GM12864 (cell line): ENCODE measurements at places on chromosomes 4 and X.

DNA sequence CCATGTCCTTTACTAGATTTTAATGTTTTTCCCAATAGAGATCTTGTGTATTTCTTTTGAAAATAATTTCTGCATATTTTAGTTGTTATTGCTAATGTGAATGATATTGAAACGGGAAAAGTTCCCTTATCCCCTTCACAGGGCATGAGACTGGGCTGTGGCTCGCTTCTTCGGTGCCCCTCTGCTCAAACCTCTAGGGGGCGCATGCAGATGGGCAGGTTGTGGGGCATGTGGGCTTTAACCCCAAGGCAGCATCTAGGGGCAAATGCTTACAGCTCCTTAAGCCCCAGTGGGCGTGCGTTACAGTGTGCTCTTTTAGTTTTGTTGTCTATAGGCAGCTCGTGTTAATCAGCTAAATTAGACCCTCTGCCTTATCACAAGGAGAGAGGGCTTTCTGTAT, 194.7 kb downstream of the OPHN1 start:
- no peak for DNase-seq

DNA sequence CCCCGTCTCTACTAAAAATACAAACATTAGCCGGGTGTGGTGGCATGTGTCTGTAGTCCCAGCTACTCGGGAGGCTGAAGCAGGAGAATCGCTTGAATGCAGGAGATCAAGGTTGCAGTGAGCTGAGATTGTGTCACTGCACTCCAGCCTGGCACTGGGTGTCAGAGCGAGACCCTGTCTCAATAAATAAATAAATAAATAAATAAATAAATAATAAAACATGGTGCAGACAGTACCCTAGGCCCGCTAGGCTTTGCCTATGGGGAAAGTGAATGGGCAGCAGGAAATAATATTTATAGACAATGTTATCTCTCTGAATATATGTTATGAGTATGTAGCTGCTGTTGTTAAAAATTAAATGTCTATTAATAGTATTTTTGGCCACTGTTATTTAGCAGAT, 130.4 kb downstream of the LARP7 start:
- no peak for DNase-seq

DNA sequence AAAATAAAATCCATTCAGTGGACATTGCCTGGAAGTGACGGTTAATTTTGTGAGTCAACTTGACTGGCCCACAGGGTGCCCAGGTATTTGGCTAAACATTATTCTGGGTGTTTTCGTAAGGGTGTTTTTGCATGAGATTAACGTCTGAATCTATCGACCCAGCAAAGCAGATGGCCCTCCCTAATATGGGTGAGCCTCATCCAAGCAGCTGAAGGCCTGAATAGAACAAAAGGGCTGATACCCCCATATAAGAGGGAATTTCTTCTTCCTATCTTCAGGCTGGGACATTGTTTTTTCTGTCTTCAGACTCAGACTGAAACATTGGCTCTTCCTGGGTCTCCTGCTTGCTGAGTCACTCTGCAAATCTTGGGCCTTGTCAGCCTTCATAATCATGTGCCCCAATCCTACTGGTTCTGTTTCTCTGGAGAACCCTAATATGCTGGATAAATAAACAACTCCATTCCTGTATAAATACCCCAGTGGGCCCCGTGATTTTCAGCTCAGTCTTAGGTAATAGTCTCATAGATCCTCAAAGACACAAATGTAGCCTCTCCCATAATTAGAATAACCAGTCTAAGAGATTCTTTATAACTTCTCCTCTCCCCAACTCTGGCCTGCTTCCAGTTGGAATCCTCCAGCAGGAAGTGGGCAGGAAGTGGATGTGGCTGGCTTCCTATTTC, 33.1 kb upstream of the DDX3X start:
- DNase-seq, result no peak

DNA sequence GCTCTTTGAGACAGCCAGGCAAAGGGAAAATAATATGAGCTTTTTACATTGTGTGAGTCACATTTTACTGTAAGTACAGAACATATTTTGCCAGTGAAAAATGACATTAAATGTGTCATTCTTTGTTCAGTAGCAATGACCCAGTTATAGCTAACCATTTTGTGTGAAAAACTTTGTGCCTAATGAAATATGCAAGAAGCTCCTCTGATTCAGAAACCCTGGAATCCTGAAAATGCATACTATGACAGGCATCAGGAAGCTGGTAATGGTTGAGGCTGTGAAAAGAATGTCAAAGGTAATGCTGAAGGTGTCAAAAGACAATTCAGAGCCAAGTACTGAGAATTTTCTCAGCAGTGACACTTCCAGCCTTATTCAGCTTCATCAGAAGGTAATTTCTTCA, 549.5 kb upstream of the SMIM31 start:
- no peak for DNase-seq

- no peak for DNase-seq
These were observed 160.0 kb upstream of the NAP1L5 start for GRCh38 chr4:88857588-88857987.

GRCh38 chr4:25513814-25514213, 136.8 kb downstream of the ANAPC4 start:
- DNase-seq, result no peak

GRCh38 chr4:98611677-98612317, 46.6 kb downstream of the TSPAN5 start:
- DNase-seq, result no peak

GRCh38 chrX:49247916-49248811, 12.9 kb downstream of the CCDC22 start:
- no peak for DNase-seq

GRCh38 chr4:5678977-5679376, 29.4 kb downstream of the EVC2 start:
- no peak for DNase-seq

GRCh38 chr4:123102897-123103471, 180.6 kb upstream of the NUDT6 start:
- DNase-seq, result no peak

DNA sequence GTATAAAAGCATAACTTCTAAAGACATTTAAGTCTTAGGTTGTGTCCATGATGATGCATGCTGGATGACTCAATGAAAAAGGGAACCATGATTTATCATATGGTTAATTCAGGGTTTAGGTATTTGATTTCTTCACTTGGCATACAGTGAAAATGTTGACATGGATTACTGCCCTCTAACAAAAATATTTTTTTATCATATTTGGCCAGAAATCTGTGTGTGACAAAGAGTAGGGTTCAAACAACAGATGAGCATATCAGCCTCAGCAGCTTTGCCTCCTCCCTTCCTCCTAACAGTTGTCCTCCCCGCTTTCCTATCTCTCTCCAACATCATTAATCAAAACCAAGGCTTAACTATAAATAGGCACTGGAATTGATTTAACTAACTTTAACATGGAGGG, 46.3 kb downstream of the ARHGAP6 start:
- DNase-seq, result no peak

DNA sequence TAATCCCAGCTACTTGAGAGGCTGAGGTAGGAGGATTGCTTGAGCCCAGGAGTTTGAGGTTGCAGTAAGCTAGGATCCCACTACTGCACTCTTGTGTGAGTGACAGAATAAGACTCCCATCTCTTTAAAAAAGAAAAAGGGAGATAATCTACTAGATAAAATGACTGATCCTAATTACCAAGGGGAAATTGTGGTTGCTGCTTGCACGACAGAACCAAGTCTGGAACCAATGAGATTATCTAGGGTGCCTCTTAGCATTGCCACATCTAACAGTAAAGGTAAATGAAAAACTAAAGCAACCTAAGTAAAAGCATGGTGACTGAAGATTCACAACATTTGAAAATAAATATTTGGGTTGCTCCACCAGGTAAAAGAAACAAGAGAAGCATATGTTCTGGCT, 185.1 kb downstream of the PDHA2 start:
- DNase-seq, result no peak

GRCh38 chrX:119475389-119476101, 7.3 kb downstream of the SLC25A5 start:
- DNase-seq, result no peak

- DNase-seq, result peak; percentile 76
These were observed 32.0 kb upstream of the STS start for GRCh38 chrX:7115557-7115956.

DNA sequence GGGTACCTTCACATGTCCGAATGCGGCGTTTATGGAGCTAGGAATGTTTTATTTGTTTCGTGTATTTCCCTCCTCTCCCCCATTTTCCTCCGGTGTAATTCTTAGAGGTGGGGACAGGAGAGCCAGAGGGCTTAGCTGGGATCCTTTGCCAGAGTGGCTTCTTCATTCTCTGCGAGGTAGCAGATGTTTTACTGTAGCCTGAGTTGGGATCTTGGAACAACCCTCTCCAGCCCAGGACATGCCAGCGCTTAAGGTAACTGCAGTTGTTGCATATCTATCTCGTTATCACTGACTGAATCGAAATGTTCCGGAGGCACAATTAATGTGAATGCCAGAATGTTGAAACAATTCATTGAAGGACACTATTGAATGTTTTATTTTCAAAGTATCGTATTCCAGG, 59.0 kb upstream of the DYNLT3 start:
- no peak for DNase-seq

GRCh38 chr4:6681191-6681590, 12.5 kb upstream of the S100P start:
- DNase-seq, result no peak

DNA sequence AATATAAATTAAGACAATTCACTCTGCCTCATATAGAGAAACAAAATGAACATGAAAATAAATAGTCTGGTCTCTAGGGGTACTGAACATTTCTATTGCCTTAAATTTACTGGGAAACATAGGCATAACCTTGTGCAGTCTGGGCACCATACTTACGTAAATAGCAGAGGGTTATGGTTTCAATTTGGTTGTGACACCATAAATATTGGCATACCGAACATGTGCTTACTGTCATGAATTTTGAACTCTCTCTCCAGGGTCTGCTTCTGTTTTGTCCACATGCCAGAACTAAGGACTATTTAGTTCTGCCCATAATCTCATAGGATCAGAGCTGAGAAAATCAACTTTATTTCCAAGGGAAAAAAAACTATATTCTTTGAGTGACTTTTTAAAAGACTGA, 17.6 kb downstream of the PDGFC start:
- no peak for DNase-seq

- DNase-seq, result no peak
These were observed 369.5 kb downstream of the CHIC1 start for GRCh38 chrX:73932522-73932921.

DNA sequence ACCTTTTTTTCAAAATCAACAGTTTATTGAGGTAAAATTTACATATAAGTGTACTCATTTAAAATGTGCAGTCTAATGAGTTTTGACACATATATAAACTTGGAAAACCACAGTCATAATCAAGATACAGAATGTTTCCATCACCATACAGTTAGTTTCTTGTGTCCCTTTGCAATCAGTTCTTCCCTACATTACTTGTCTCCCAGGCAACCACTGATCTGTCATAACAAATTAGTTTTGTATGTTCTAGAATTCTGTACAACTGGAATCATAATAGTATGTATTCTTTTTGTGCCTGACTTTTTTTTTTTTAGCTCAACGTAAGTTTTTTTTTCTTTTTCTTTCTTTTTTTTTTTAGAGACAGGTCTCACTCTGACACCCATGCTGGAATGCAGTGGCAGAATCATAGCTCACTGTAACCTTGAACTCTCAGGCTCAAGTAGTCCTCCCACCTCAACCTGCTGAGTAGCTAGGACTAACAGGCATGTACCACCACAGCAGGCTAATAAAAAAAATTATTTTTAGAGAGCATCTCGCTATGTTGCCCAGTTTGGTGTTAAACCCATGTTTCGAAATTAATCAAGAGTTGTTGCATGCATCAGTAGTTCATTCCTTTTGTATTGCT, 26.9 kb downstream of the ARFIP1 start:
- no peak for DNase-seq

- no peak for DNase-seq
These were observed 47.2 kb downstream of the SYNPO2 start for GRCh38 chr4:118935819-118936218.

DNA sequence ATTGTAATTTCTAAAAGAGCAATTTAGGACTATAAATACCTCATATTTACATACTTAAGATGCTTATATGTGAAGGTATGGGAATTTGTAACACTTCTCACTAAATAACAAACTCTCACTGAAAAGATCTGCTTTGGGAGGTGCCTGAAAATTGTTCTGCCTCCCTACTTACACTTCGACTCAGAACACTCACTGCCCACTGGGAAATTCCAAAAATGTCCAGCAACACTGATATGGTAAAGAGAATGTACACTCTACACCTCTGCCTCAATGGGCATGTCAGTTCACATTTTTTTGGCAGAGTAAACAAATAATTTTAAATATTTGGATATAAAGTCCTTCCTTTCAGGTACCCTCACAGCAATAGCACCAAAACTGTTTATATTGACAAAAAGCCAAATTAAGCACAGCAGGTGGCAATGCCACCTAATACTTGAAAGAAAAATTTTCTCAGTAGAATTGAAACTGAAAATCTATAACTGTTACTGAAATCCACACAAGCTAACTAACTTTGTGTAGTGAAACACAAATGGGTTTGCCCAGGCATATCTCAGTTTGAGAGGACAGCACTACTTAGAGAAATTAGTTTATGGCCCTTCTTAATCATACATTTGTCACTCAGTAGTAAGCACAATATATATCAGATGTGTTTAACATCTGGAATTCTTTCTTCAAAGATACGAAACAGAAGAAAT, 67.1 kb downstream of the PRDM5 start:
- DNase-seq, result peak; percentile 38
